Activated CD4-positive, alpha-beta T cell treated with anti-CD3 and anti-CD28 coated beads, Interleukin-2, amount 50 U/mL, for 24 hours (primary cell): ENCODE measurements at places on chromosomes 2 and 18.

GRCh38 chr2:168118733-168119514, 128.5 kb downstream of the STK39 start:
- DNase-seq: no peak

DNA sequence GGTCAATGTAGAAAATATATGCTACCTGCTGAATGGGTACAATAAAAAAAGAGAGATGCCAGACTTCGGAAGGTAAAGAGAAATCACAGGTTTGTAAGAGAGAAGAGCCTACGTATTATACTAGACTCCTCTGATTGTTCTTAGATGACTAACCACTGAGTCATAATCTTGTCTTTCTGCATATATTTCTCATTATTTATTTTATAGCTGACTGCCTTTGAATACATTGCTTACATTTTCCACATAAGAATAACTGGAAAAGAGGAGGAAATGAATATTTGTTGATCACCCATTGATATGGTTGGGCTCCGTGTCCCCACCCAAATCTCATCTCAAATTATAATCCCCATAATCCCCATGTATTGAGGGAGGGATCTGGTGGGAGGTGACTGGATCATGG, 90.3 kb upstream of the RAB27B start:
- no peak for DNase-seq

GRCh38 chr2:224976629-224977525, 65.4 kb downstream of the DOCK10 start:
- DNase-seq: no peak

- no peak for DNase-seq
Observed at GRCh38 chr2:46298272-46298521, 990 bp downstream of the EPAS1 start.

DNA sequence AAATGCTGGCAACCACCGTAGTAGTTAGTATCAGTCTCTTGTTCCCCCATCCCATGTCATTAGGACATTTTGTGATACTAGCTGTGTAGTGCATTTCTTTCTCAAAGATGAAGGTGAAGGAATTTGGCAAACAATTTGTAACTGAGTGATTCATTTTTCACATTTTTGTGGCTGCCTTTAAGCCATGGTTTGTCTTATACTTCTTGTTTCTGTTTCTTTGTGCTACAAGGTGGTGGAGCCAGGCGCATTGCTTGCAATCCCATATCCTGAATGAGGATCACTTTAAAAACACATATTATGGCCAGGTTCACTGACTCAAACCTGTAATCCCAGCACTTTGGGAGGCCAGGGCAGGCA, 40.6 kb downstream of the GPD2 start:
- no peak for DNase-seq

DNA sequence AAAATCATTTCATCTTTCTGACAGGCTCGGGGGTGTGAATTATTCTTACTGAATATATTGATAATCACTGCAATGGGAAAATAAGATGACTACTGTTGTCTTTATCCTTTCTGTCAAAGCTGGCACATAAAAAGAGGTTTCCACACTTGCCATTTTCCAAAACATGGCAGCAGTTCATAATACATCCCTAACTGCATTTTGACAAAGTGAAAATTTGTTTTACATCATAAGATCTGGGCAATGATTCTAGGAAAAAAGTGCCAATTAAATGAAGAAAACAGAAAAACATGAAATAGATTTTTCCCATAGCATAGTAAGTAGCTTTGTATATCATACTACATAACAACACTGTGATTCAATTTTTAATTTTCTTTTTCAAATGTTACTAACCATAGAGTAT, 65.4 kb downstream of the ERBB4 start:
- no peak for DNase-seq

GRCh38 chr2:189350540-189351209, 90.6 kb upstream of the WDR75 start:
- DNase-seq: no peak

DNA sequence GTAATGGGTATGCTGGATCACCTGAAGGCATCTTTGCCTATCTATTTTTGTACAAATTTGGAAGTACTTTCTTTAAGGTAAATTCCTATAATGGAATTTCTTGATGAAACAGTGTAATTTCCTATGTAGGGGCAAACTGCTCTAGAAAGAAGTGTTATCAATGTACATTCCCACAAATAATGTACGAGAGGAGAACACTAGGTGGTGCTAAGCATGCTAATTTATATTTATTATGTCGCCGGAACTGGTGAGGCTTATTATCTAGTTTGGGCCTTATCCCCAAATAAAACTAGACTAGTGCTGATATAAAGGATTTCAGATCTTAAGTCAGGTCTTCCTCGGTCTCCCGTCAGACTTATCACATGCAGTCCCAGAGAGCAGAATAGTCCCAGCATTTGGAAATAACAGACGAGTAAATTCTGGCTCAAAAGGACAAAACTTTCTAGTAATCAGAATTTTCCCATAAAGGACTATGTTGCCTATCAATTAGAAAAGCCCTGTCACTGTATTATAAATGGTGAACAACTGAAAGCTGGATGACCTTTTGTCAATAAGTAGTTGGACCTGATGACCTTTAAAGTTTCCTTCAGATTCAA, 86.9 kb upstream of the RBBP8 start:
- no peak for DNase-seq

GRCh38 chr2:180656455-180656847, 324.0 kb upstream of the UBE2E3 start:
- DNase-seq: no peak

GRCh38 chr2:240614391-240614790, 10.9 kb upstream of the GPR35 start:
- DNase-seq: no peak

- no peak for DNase-seq
Observed at GRCh38 chr2:206004004-206004693, 81.8 kb downstream of the INO80D start.

DNA sequence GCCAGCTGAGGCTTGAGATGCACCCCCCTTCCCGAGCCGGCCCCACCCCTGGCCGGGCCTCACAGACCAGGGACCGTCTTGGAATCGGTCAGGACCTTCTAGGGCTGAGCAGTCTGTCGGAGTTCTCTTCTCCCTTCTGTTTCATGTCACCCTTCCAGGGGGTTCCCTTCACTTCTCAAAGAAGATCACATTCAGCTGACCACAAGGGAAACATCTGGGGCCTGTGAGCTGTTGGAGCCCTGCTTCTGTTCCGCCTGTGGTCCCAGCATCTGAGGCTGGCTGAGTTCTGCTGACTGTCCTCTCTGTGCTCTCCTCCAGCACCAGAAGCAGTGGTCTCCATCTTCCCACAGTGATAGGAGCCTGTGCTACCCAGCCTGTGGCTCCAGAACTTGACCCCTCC, 106.5 kb downstream of the SEPTIN10 start:
- DNase-seq: no peak

- no peak for DNase-seq
Observed at GRCh38 chr2:134819334-134819733, 19.1 kb upstream of the ACMSD start.

- no peak for DNase-seq
Observed at GRCh38 chr2:152335726-152336118, 748 bp downstream of the FMNL2 start.

DNA sequence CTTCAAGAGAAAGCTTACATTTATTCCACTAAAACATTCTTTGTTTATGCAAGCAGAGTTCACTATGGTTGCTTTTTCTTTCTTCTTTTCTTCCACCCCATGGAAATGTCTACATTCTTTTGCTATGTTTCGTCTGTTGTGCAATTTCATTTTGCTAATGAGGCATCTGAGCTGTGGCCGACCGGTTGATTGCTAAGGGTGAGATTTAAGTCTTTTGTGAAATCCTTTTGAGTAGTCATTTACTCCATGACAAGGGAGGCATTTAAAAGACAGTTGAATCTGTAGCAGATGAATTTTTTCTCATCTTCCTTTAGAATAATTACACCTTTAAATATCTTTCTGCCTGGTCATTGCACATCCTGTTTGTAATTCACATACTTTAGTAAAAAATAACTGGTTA, 324.1 kb upstream of the THUMPD2 start:
- no peak for DNase-seq

- DNase-seq: no peak
Observed at GRCh38 chr2:69575926-69576325, 67.6 kb downstream of the AAK1 start.

DNA sequence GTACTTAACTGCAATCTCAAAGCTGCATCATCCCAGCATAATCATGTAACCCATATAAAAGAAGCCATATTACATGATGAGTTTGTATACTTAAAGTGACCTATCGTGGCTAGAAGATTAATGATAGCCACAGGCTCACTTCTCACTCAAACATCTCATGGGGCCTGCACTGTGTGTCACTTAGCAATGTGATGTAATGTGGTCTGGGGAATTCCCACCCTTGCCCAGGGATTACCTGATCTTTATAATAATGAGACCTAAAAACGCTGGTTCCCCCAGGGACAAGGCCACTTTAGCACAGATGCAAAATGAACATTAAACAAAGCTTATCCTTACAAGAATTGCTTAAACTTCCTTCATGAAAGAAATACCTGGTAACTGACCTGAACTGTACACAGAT, 427.1 kb upstream of the CNTNAP5 start:
- DNase-seq: no peak

DNA sequence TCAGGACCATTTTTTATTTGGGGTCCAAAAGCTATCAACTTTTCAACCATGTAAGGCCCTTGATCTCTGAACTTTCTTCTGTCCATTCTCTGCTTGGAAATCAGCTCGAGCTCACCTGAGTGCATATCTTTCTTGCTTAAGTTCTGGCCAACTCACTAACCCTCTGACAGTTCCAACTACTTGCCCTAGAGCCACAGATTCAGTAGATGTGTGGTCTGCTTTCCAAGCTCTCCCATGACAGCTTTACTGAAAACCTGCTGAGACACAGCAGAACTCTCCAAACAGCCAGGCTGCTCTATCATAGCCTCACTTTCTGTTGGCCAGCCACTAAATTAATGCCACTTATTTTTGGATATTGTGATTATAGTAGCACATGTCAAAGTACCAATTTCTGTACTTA, 21.2 kb upstream of the IKZF2 start:
- DNase-seq: no peak

- DNase-seq: no peak
Observed at GRCh38 chr2:56680971-56681631, 497.3 kb downstream of the CCDC85A start.

DNA sequence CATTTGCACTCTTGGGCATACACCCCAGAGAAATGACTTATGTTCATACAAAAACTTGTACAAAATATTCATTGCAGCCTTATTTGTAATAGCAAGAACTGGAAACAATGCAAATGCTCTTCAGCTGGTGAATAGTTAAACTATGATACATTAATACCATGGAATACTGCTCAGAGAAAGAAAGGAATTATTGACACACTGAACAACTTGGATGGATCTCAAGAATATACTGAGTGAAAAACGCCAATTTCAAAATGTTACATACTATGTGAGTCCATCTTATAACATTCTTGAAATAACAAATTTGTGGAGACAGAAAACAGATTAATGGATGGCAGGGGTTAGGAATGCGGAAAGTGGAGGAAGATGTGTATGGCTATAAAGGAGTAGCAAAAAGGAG, 17.2 kb downstream of the LNPK start:
- no peak for DNase-seq

GRCh38 chr2:211055438-211055837, 499.0 kb downstream of the CPS1 start:
- no peak for DNase-seq

DNA sequence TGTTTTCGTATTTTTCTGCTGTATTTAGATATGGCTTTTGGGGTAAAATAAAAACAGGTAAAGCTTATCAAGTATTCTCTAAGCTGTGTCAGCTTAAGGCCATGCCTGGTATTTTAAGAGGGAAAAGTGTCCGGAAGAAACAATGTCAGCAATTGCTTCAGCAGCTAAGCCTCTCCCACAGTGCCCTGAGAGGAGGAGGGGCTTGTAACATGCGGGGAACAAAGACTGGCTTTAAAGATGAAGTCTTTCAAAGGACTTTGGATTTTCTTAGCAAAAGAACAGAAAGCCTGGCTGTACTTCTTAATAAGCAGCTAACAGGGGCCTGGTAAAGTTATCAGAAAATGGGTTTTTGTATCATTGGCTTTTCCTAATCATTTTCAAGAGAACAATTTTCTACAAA, 102.8 kb downstream of the PXDN start:
- DNase-seq: no peak

- no peak for DNase-seq
Observed at GRCh38 chr18:2570772-2571199, 519 bp downstream of the METTL4 start.

DNA sequence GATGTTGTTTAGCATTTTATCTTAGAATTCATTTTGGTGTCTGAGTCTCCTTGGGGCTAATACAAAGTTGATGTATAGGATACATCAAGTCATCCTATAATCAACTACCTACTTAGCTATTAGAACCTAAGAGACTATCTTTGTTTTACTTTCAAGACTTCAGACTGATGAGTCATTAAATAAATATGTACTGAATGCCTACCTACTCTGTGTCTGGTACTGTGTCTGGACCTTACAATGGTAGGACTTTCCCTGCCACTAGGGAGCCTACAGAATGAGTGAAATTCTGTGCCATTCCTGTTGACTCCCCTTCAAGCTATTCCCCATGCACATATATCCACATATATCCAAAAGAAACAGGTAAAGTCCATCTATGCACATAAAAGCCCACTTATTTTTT, 114.5 kb downstream of the ERBB4 start:
- no peak for DNase-seq

GRCh38 chr2:98818164-98818563, 87.2 kb upstream of the MGAT4A start:
- no peak for DNase-seq

- DNase-seq: no peak
Observed at GRCh38 chr2:54430649-54431048, 25.5 kb upstream of the SPTBN1 start.

GRCh38 chr2:16632598-16632997, 33.0 kb downstream of the CYRIA start:
- DNase-seq: no peak

DNA sequence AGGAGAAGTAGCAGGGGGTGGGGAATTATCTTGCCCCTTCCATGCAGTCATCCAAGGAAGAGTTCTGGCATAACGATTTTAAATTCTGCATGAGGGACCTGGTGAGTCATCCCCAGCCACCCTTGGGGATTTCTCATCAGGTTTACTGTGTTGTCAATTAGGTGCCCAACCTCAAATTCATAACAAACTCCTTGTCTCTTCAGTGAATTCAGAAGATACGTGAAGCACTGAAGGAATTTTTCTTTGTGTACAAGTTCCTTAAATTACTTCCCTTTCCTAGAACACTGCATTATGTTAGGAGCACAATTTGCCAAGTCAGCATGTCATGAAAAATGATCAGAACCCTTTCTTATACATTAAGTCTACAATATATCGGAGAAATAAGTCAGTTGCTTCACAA, 70.8 kb upstream of the NOSTRIN start:
- DNase-seq: no peak

DNA sequence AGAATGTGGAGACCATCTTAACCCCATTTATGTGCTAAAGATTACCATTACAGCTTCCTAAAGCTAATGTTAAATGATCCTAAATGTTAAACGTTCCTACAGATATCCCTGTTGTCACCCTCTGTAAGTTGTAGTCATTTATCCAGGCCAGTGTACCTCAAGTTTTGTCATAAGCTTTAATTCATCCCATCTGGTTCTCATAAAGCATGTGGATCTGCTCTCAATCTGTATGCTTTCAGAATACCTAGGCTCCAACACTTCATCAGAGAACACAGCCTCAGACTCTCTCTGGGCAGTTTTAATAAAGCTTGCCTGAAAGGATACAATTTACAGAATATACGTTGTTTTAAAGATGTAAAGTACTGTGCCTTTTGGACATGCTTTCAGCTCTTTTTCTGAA, 4.2 kb upstream of the CCDC178 start:
- DNase-seq: no peak

- DNase-seq: no peak
Observed at GRCh38 chr2:26076001-26076587, 42.2 kb downstream of the RAB10 start.
